ENCODE measurements at places on chromosomes 12 and 14.

GRCh38 chr14:79781882-79782281 lies 429.4 kb downstream of the DIO2 start:
- DNase-seq: no peak

DNA sequence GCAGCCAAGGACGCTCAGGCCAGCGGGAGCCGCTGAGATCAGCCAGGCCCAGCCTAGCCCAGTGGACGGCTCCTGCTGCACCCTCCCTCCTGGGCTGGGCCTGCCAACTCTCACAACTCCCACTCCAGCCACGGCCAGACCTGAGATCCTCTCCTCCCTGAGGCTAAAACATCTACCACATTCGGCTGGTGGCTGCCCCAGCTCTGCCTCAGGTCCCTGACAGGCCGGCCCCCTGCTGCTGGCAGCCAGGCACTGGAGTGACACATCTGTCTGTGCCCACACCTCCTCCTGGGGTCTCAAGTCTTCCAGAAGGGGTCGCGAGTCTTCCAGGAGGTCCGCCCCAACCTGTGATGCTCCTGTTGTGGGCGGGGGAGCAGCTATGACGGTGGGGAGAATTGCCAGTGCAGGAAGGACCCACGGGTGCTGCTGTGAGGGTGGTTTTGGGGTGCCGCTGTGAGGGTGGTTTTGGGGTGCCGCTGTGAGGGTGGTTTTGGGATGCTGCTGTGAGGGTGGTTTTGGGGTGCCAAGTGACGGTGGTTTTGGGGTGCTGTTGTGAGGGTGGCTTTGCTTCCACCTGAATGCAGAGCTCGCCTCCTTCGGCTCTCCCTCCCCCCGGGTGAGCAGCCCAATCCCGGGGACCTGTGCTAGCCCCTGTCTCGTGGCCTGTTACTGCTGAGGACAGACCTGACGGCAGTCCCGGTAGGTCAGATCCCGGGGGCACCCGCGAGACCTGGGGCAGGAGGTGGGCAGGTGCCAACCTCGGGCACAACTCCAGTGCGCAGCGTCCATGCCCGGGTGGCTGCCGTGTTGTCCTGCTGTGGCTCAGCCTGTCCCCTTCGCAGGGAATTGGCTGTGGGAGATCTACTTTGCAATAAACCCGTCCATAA lies 27.5 kb upstream of the C14orf180 start:
- no peak for DNase-seq

- no peak for DNase-seq
Observed at GRCh38 chr12:78284417-78284816, 453.7 kb downstream of the NAV3 start.

DNA sequence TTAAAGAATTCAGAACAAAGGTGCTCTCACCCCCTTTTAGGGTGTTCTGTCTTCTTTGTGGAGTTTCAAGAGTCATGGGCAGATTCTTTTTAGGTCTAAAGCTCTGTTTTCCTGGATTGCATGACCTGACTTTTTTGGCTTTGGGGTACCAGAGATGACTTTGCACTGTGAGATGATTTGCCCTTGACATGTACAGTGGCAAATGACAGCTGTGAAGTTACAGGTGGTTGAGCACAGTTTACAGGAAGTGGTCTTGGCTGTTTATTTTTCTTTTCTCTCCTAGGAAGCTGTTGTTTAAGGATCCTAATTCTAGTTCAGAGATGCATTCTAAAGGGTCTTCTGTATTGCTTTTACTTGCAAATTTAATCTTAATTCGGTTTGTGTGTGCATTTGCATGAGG lies 83.8 kb upstream of the METAP2 start:
- no peak for DNase-seq

DNA sequence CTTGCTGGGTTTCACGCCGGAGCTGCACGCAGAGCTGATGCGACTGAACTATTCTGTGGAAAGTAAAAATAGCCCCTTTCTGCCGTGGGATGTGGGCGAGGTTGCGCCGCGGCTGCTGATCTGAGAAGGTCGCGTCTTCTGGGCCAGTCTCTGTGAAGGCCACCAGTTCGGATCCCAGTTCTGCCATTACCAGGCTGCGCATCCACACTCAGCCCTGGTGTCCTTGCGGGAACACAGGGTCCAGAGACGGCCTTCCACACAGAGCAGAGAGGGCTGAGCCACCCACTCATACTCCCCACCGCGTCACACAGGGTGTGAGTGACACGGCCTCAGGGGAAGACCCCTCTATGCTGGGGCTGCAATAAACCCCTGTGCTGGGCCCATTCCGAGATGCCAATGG lies 13.9 kb downstream of the GALNT9 start:
- DNase-seq: no peak

DNA sequence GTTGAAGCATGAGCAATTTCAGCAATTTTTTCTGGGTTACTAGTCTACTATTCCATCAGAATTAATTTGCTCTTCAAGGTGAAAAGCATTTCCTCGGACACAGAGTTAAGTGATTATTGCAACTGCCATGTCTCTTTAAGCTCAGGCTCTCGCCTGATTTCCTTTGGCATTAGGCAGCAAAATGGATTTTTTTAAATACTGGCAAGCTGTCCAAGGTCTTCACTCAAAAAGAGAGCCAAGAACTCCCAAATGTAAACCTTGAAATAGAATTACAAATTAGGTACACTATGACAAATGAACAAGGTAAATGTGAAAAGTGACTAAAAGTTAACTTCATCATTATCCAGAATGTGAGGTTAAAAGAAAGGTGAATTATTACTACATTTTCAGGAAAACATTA lies 111.9 kb downstream of the GARIN6 start:
- no peak for DNase-seq

GRCh38 chr12:50772877-50773276 lies 9.0 kb downstream of the ATF1 start:
- no peak for DNase-seq

GRCh38 chr12:85278598-85279448 lies 1.2 kb upstream of the ALX1 start:
- no peak for DNase-seq

DNA sequence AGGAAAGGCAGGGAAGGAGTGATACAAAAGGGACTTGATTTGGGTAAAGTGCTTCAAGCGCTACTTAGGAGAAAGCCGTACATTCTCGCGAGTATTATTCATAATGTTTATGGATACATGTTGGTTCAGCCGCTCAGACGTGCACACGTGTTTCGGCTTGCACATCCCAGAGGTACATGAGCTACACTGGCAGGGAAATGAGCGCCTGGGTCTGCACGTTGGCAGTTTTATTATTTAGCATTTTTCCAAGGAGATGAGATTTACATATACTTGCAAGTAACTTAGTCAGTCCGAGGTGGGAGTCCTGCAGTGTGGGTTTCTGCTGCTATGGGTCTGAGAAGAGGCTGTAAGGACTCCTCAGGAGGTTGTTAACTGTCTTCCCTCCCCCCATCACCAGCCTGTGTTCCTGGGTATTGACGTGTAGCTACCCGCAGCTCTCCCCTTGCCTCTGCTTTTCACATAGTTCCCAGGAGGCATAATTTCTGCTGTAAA lies 1.5 kb downstream of the PRKCH start:
- no peak for DNase-seq

GRCh38 chr12:117080661-117081144 lies 18.5 kb downstream of the TESC start:
- no peak for DNase-seq

DNA sequence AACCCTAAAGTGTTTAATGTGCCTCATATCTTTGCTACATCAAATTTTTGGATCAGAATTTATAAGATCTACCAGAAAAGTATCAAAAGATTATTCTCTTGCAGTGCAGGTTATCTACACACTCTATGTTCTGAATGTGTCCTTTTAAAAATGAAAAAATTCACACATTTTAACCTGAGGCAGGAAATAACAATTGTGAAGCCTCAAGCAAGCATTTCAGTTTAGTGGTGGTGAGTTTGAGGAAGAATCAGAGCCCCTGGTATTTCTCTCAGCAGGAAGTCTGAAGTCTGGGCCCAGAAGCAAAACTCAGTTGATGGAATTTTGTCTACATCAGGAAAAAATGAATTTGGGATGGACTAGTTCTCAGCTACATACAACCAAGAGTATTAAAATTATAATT lies 137.0 kb upstream of the PZP start:
- no peak for DNase-seq

DNA sequence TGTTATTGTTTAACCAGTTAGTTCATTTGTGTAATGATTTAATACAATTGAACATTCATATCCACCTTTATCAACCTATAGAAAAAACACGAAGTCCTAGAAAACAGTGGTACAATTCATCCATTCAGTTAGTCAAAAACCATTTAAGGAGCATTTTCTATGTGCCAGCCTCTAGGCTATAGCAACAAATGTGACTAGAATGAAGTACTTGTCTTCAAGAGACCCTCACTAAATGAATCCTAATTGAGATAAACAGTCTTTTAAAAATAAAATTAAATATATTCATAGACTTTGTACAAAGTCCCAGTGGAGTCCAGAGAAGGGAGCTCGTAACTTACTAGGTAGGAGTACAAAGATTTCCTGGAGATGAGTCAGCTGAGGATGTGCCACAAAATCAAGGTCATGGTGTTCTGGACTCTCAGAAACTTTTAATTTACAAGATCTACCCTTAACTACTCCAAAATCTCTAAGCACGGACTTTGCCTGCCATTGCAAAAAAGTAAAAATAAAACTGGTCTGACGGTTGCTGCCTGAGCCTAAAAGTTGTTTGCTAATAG lies 430.7 kb upstream of the DCN start:
- no peak for DNase-seq

DNA sequence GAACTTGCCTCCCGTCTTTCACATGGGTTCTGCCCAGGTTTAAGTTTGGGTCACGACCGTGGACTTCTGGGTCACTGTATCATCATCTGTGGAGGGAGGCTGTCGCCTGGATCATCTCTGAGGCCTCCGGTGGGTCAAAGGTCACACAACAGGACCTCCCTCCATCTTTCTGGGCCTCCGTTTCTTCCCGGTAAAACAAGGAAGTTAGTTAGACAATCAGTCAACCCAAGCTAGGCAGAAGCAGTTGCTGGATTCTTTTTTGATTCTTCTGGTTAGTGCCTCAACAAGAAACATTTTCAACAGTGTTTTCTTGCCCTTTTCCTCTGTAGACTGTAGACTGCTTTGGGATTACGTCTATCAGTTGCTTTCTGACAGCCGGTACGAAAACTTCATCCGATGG lies 186.6 kb upstream of the BCL2L14 start:
- DNase-seq: no peak

DNA sequence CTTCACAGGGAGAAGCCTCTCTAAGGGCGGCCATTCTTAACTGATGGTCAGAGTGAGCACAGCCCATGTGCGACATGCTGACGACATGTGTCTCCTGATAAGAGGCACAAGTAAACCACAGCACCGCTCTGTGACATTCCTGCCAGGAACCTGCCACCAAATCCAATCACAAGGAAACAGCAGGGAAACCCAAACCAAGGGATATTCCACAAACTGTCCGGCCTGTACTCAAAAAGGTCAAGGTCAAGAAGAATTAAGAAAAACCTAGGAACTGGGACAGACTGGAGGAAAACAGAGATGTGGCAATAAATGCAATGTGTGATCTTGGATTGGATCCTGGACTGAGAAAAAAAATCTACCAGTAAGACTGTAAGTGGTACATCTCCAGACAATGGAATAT lies 91.9 kb downstream of the SYNE3 start:
- no peak for DNase-seq

- DNase-seq: no peak
Observed at GRCh38 chr12:116959198-116959460, 48.4 kb downstream of the FBXW8 start.

DNA sequence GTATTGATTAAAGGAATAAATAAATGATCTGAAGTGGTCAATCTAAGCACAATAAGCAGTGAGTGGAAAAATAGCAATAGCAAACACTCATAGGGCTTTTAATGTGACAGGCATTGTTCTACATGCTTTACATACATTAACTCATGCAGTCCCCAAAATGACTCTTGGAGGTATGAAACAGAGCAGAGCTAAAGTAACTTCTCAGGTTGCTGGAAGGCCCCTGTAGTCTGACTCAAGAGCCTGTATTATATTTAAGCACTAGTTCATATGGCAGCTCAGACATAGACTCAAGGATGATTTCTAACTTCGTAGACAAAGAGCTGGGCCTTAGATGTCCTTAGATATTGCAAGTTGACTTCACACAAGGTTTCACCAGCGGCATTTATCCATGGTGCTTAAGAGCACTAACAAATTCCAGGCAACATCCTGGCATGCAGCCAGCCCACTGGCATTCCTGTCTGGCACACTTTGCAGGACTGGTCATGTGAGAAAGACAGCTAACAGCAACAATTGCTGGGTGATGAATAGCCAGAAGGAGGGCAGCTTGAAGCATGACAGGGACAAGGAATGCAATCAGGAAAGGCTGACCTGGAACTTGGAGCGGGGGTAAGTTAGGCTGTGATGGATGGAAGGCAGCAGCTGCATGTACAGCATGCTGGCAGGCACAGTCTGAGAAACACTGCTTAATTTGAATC lies 22.9 kb upstream of the KTN1 start:
- DNase-seq: no peak

DNA sequence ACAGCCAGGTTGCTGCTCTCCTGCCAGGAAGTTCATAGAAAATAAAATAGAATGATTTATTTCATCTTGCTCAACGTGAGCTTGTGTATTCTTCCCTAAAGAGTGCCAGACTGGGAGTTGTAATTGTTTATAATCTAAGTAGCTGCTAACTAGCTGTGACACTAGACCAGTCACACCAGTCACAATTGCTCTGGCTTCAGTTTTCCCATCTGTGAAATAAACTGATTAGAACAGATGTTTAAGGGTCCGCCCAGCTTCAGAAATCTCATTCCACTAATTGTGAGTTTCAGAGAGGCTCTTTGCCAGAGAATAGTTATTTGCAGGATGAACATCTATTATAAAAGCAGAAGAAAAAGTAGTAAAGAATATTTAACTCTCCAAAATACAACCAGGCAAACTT lies 55.6 kb upstream of the ZDHHC17 start:
- DNase-seq: no peak

DNA sequence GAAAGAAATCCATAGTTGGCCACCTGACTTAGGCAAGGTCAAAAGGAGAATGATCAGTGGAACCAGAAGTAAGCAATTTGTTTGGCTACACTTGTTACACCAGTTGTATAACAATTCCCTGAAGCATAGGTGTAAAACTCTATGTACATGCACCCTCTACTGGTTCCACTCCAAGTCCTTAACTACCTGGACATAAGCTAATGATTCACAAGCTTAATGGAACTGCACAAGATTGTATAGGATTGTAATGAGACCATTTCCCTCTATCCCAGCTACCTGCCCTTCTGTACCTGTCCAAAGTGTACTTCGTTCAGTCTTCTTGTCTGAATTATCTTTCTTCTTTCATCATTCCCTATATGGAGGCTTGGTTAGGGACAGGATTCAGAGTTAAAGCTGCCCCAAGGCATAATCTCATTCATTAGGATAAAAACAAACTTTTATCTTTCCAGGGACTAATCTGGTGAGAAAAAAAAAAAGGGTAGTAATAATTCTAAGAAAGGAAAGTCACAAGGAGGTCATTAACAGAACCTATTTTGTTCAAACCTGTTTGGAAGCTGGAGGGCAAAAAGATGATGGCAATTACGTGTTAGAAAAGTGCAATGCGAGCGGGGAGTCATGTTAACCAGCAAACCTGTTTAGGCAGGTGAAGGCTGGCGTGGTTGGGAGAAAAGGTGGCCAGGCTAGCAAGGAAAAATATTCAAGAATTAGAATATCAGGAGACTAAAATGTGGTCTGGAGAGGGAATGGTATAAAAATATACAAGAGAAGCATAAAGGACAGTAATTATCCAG lies 2.8 kb upstream of the TMEM52B start:
- DNase-seq: no peak

- DNase-seq: no peak
Observed at GRCh38 chr12:38931461-38931860, 26.1 kb upstream of the CPNE8 start.

GRCh38 chr12:19203013-19203412 lies 73.5 kb downstream of the PLEKHA5 start:
- no peak for DNase-seq

GRCh38 chr12:124784871-124785572 lies 78.6 kb downstream of the SCARB1 start:
- no peak for DNase-seq

Measured in occipital lobe (tissue), 3 donors.